Liver (tissue), 10 donors: ENCODE measurements at places on chromosomes 6 and 20. TPM values are rescaled to one million over a fixed set of nuclear protein-coding genes. Genes with fewer than 3 reads are reported as not detected.

DNA sequence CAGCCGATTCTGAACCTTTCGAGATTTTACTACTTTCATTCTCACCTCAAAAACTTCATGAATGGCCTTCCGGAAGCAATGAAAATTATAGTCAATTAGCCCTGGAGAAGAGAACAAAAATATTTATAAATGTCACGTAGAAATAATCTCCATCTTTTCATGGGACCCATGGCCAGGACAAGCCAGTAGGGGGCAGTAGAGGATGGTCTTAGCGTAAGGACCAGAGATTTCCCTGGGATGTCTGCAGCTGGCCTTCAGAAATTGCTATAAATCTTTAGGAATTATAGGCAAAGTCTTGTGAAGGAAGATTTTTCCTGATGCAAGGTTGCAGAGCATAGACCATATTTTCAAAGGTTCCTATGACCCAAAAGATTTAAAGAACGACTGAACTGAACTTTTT lies 15.6 kb upstream of the UBE2J1 start:
- DNase-seq: peak; percentile 73

DNA sequence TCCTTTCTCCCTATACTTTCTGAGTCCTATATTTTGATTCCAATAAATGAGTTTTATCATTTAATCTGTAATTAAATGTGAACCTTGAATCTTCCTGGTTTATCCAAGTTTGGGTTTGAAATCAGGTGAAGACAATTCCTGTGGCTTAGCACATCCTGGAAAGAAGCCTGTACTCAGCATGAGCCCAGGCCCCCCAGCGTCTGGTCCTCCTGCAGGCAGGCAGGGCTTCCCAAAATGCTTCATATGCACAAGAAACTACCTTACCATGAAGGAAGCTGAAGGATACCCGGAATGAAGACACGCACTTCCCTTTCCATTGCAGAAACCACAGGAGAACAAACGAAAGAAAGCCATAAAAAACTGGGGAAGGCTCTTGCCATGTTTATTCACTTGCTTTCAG lies 157.4 kb upstream of the PDE10A start:
- no peak for DNase-seq

GRCh38 chr6:30355281-30355680 lies 10.3 kb downstream of the RPP21 start:
- DNase-seq: no peak

- no peak for DNase-seq
Observed at GRCh38 chr20:62049342-62050165, 16.1 kb downstream of the TAF4 start.

GRCh38 chr6:33112148-33112547 lies 36.4 kb downstream of the HLA-DPB1 start:
- DNase-seq: no peak

GRCh38 chr20:62751551-62752150 lies 43.0 kb downstream of the NTSR1 start:
- DNase-seq: no peak

DNA sequence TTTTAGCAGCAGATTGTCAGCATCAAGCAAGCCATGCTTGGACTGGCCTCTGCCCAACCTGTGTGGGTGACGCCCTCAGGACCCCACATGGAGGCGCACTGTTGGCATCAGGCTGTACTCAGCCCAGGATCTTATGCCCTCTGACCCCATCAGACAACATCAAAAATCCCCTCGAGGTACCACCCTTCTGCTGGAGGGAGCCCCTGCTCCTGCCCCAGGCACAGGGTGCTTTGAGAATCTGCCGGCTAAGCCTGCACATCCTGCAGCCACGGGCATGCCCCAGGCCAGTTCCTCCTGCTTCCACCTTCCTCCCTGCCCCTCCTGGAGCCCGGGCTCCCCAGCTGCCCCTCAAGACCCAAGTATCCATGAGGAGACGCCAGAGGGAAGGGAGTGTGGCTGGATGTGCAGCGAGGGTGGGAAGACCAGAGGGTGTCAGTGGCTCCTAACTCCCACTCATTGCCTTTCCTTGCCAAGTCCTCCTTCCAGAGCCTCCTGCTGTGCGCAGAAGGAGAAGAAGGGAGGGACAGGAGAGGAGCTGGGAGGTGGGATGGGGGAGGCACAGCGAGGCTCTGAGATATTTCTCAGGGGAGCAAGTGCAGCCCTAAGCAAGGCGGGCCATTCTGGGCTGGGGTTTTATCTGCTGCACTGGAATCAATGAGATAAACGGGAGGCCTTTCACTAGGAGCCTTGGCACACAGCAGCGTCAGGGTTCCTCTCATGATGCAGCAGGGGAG lies 77.4 kb upstream of the CST7 start:
- no peak for DNase-seq

RAET1L gene
- not detected for polyA plus RNA-seq

PI3 gene
- polyA plus RNA-seq: not detected

RIMS4 gene
- not detected for polyA plus RNA-seq

BAK1 gene
- 8.7 TPM for polyA plus RNA-seq

SPATS1 gene
- polyA plus RNA-seq: not detected
